ENCODE measurements at places on chromosomes 7 and 10. TPM values are rescaled to one million over a fixed set of nuclear protein-coding genes. Genes with fewer than 3 reads are reported as not detected.

GRCh38 chr10:124384172-124384571, 34.6 kb downstream of the OAT start:
- DNase-seq: no peak

DNA sequence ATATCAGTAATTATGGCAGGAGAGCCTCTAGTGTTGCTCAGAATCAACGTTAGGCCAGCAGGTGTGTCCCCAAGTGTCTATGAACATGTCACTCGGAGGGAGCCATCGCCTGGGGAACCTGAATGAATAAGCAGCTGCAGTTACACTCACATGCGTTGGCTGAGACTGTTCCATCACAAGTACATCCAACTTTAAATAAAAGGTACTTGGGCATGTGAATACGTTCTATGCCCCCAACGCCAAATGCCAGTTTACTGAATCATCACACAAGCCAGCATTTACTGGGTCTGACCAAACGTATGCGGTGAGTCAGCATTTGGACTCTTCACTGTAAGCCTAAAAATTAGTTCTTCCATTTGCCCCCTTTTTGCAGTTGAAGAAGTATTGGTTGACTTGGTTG, 207.6 kb upstream of the PLXNA4 start:
- no peak for DNase-seq

- no peak for DNase-seq
Observed at GRCh38 chr7:133202942-133203341, 49.9 kb upstream of the EXOC4 start.

DNA sequence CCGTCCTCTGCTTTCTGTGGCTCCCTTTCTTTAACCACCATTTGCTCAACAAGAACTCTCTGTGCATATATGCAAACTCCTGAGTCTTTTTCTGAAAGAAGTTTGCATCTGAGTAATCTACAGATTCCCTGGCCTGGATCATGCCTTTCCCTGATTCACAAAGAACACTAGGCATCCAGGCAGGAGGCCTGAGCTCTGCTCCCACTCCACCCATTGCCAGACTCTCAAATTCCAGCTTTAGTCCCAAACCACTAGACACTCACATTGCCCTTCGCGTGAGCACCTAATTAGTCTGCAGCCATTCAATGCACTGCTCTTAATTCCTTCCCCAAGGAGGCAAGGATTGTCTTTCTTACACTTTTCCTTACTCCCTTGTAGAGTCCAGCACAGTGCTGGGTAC, 60.9 kb downstream of the ABCC2 start:
- no peak for DNase-seq

DNA sequence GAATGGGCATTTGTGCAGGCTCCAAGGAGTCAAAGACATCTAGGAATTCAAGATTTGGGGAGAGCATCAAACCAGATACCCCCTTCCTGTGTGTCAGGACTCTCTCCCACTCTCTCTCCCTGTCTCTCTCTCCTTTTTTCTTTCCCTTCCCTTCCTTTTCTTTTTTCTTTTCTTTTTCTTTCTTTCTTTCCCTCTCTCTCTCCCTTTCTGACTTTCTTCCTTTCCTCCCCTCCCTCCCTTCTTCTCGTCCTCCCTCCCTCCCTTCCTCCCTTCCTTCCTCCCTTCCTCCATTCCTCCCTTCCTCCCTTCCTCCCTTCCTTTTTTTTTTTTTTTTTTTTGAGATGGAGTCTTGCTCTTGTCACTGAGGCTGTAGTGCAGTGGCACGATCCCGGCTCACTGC, 24.1 kb upstream of the MINDY3 start:
- no peak for DNase-seq

DNA sequence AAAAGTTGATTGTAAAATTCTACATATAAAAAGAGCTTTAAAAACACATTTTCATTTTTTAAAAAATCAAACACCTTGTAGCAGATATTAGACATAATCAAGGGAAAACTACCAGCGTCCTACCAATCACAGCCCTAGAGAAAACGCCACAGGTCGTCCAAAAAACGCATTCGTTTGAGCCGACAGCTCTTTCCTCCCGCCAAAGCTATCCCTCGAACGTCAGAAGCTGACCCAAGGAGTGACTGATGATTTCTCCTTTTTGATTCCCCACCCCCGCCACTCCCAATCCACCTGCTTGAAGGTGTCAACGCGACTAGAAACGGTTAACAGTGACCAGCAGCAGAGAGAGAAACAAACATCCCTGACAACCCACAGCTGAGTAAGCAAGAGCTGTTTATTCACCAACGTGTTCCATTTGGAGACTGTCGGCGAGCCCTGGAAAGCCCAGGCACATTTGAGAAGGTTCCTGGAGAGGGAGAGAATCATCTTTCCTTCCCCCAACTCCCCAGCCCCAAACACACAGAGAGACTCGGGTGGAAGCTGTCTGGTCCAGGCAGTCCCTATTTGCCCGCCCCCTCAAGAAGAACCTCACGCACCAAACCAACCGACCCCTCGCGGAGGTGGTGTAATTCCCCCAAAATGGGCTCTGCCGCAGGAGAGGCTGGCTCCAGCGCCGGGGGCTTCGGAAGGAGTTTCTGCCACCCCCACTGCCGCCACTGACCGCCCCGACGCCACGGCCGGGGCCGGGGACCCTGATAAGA, 622 bp downstream of the CPEB3 start:
- no peak for DNase-seq

DNA sequence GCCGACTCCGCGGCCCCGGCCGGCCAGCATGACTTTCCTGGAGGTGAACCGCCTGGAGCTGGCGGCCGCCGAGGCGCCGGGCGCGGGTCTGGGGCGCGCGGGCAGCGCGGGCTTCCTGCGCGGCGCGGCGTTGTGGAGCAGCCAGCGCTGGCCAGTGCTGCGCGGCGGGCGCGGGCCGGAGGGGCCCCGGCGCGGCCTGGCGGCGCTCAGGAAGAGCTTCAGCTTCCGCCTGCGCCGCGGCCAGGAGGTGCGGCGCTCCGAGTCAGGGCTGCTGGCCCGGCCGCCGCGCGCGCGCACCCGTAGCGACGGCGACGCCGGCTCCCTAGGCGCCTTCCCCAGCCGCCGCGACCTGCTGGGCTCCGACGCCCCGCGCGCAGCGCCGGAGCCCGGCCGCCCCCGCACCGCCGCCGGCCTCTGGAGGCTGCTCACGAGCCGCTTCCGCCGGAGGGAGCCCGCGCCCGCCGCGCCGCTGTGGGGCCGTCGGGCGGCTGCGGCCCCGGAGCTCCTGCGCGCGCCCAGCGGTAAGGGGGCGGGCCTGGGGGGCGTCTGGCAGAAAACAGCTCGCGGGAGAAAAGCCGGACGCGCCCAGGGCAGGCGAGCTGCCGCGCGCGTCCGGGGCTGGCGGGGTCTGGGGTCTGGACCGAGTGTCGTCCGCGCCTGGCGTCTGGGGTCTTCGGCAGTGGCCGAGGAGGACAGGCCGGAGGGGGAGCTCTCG, 29.0 kb downstream of the AGAP3 start:
- no peak for DNase-seq

DNA sequence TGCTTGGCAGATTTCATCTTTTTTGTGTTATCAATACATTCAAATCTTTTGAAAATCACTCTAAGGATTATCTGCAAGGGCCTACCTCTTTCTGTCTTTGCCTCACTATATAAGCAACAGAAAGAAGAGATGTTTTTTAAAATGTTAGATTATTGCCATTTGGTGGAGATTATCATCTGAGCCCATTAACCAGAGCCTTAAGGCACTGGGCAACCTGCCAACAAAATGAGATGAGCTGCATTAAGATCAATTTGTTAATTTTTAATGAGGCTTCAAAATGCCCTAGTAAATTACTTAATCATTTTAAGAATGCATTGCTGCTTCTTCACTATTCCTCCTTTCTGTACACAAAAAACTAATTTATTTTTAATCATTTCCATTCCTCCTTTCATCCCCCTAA, 314.1 kb downstream of the SNX13 start:
- DNase-seq: no peak

DNA sequence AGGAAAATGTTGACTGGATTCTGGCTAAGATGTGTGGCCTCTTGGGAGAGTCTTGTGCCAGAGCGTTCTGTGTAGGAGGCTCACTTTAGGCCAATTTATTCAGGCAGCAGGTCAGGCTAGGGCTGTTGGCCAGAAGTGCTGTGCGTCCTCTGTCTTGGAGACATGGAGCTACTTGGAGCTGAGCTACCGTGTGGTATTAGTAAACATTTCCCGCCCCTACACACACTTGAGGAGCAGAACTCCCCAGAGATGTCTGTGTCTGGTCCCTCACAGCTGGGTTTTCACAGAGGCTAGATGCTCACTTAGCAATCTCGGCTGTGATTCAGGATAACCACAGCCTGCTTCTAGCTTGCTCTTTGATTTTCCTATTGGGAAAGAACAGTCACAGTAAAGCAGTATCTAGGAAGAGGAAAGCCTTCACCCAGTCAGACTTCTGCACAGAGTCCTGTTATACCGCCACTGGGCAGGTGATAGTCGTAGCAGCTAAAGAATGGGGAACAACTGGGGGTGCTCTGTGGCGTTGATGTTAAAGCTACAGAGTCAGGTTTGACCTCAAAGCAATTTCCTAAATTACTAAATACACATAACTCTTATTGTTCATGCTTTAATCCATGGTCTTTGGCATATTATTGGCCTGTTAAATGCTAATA, 86.7 kb downstream of the MDFIC start:
- DNase-seq: peak; percentile 39

DNA sequence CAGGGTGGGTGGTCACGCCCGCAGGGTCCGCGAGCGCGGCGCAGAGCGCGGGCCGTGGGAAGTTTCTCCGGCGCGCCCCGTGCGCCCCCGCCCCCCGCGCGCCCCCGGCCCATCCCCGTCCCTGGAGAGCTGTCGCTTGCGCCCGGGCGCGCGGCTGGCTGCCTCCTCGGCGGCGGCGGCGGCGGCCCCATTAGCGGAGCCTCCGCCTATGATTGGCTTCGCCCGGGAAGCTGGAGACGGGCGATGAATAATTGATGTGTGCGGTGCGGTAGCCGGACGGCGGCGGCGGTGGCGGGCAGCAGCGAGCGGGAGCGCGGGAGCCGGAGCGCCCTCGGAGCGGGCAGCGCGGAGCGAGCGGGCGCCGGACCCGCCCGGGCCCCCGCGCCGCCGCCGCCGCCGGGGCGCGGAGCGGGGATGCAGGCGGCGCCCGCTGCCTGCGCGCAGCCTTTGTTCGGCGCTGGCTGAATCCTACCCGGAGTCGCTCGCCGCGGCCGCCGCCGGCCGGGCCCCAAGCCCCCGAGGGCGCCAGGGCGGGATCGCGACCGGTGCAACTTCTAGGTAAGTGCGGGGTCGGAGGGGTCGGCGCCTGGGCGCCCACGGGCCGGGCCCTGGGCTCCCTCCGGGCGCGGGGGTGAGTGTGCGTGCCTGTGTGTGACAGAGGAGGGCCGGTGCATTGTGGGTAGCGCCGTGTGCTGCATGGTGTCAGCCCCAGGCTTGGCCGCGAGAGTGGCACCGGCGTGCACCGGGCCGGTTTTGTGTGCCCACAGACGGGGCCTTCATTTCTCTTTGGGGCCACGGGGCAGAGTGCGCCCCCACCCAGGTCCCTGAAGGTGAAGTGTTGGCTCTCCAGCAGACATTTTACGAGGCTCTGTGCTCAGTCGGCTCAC, 103.8 kb upstream of the PPIF start:
- DNase-seq: peak; percentile 80

GRCh38 chr10:60394446-60394845, 4.8 kb upstream of the ANK3 start:
- DNase-seq: no peak

GRCh38 chr10:112525200-112525599, 78.2 kb downstream of the VTI1A start:
- no peak for DNase-seq

GRCh38 chr10:70939441-70940003, 51.2 kb upstream of the PCBD1 start:
- DNase-seq: no peak

Gene TMEM60
- 20.5 TPM for total RNA-seq

Gene GPER1
- 14.7 TPM for total RNA-seq

Gene PRSS37
- total RNA-seq: not detected

Gene RNF32
- 2.0 TPM for total RNA-seq

Gene SLC13A4
- not detected for total RNA-seq

Gene SSC4D
- total RNA-seq: 0.72 TPM

Gene LRRC18
- not detected for total RNA-seq

Gene RSPH10B
- total RNA-seq: not detected

Gene GRID2IP
- total RNA-seq: 0.58 TPM

Gene ITIH5
- total RNA-seq: 46.6 TPM
